ENCODE measurements at places on chromosomes 2 and 18.

GRCh38 chr2:241112046-241112445 is 10.0 kb upstream of the MTERF4 start:
- DNase-seq = no peak

- DNase-seq = no peak
These were observed 126.4 kb downstream of the CCBE1 start for GRCh38 chr18:59570796-59571195.

- peak; percentile 21 for DNase-seq
These were observed 686 bp downstream of the UBXN4 start for GRCh38 chr2:135742325-135742757.

DNA sequence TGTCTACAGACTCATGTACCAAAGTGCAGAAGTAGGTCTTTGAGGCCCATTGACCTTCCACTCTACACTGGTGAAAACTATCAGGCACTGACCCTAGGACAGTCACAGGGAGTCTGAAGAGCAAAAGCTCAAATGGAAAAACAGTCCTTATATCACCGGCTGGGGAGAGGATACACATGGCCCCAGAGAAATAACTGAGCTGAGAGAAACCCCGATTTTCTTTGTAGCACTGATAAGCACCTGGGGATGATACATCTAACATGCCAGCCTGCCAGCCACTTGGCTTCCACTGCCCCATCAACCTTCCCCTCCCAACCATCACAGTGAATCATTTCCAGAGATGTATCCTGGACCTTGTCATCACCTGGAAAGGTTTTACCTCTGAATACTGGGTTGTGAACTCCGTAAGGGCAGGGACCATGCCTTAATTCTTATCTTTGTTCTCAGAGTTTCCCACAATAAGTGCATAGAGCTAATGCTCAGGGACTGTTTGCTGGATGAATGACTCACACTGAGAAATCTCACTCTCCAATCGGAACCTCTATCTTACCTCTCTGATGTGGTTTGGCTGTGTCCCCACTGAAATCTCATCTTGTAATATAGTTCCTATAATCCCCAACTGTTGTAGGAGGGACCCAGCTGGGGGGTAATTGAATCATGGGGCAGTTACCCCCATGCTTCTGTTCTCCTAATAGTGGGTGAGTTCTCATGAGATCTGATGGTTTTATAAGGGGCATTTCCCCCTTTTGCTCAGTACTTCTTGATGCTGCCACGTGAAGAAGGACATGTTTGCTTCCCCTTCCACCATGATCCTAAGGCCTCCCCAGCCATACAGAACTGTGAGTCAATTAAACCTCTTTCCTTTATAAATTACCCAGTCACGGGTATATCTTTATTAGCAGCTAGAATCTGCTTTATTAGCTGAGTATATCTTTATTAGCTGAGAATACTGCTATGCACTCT is 37.1 kb downstream of the EVA1A start:
- no peak for DNase-seq

DNA sequence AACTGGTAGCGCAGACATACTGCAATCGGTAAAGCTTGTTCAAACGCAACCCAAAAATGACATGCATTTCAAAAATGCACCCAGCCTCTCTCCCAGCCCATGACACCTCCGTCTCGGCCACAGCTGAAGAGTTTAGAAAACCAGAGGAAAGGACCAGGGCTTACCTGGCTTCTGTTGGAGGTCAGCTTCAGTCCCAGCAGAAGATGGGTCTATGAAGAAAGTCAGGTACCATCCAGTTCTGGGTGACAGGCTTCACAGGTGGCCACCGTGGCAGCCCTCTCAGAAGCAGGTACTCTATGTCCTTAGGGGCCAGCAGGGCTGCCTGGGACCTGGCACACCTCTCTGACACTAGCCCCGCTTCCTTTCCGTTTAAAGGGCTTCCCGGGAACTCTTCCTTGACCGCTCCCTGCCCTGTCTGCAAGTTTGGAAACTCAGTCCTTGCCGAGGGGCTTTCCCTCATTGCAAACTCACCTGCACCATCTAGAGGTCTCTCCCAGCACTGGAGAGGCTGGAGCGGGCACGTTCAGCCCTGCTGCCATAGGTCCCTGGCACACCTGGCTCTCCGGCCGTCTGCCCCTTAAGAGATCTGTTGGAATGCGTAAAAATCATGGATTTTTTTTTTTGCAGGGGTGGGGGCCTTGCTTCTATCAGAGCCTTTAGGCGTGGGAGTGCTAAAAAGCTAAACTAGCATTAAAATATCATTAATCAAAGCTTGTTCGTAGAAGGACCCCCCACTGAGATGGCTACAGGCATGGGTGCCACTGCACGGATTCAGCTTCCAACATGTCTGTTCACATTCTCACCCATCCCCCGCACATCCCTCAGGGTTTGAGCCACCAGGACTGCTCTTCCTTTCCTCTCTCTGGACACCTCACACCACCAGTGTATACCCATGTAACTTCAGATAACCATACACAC is at the start of gene EDAR:
TSS of gene EDAR (minus strand) at position 425 of the 918 bp plus-strand sequence. CDS start 58,206 bp downstream, outside the sequence.
- DNase-seq = peak; percentile 36

GRCh38 chr18:34023471-34023870 is 201.2 kb downstream of the NOL4 start:
- DNase-seq = no peak

GRCh38 chr18:46250084-46250811 is 146.1 kb downstream of the HAUS1 start:
- no peak for DNase-seq

DNA sequence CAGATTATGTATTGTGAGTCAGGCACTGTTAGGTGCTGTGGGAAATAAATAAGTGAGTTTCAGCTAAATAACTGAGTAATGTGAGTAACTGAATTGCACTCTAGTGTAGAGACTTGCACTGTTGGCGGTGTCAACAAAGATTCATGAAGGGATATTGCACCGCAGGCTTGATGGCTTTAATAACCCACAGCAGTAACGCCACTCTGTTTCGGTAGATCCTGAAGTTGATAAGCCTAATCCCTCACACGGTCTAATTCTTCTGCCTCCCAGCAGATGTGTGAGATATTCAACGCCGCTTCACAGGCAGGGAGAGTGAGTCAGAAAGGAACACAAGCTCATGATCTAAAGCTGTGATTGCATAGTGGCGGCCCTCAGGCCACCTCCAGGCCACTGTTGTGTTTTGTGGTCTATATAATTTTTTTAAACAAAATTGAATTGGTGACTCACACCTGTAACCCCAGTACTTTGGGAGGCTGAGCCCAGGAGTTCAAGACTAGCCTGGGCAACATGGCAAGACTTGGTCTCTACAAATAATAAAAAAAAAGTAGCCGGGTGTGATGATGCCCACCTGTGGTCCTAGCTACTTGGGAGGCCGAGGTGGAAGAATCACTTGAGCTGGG is 94.3 kb downstream of the LIPG start:
- DNase-seq = no peak

DNA sequence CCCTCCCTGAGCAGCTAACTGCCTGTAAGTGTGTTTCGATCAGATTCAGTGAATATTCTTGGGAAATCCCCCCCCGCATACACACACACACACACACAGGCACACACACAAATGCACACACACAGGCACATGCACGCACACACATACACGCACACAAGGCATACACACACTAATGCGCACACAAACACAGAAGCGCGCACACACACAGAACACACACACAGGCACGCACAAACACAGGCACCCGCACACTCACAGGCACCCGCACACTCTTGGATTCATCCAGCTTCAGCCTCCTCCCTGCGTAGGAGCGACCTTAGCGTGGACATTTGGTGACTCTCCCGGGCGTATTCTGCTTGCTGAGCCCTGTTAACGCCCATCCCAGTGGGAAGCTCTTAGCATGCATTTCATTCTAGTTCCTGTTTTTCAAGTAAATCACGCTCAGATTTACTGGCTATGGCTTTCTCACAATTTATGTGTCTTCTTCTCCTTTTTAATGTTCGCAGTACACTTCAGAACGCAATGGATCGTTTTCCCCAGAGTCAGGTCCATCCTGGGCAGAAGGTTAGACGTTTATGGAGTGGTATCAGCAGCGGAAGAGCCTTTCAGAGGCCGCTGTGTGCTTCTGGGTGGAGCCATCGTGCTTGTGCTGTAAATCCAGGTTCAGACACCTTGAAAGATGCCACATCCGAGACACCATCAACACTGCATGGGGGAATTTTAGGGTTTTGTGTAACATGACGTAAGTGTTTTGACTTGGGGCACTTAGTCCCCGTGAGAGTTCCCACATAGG is 656.6 kb downstream of the GALR1 start:
- no peak for DNase-seq

- no peak for DNase-seq
These were observed 109.7 kb downstream of the FOXI3 start for GRCh38 chr2:88342749-88343148.

- DNase-seq = no peak
These were observed 30.7 kb downstream of the GPD2 start for GRCh38 chr2:156466739-156467405.

DNA sequence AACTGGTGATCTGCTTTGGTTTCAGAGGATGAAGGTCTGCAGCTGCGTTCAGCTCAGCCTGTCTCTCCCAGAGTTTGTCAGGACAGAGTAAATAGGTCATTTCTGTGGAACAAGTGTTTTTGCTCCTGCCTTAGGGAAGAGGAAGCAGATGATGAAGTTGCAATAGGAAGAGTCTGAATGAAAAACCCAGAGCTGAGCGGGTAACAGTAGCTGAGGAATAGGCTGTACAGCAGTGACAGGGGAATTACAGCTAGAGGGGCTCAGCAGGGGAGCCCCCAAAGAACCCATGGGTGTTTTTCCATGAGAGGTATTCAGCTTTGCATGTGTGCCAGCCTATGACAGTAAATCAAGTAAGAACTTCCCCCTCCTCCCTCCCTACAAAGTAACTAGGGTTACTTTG is 10.3 kb upstream of the CYBRD1 start:
- no peak for DNase-seq

DNA sequence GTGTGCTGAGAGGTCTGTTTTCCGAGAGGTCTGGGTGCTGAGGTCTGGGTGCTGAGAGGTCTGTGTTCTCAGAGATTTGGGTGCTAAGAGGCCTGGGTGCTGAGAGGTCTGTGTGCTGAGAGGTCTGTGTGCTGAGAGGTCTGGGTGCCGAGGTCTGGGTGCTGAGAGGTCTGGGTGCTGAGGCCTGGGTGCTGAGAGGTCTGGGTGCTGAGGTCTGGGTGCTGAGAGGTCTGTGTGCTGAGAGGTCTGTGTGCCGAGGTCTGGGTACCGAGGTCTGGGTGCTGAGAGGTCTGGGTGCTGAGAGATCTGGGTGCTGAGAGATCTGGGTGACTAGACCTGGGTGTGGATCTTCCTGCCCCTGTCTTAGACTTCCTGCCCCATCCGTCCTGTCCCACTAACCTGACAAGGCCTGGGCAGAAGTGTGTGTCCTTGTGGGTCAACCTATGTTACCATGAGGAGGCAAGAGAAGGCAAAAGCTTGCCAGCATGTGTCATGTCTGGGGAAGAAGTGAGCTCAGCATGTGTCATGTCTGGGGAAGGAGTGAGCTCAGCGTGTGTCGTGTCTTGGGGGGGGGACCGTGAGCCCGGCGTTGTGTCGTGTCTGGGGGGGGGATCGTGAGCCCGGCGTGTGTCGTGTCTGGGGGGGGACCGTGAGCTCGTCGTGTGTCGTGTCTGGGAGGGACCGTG is 69.3 kb downstream of the KCNG2 start:
- DNase-seq = no peak

GRCh38 chr2:48313036-48313877 is 216.7 kb upstream of the STON1 start:
- DNase-seq = no peak

DNA sequence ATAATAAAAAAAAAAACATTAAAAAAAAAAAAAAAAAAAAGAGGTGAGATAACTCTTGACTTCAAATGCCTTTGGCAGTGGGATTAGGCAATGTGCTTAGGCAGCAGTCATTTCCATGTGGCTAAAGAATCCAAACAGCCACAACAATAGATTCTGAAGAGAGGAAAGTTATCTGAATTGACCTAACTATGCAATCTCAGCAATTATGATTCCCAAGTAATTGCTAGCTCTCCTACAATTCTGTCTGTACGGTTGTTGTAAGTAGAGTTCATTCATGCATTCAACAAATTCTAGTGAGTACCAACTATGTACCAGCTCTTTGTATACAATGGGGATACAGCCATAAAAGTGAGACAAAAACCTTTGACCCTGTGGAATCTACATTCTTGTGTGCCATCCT is 3.6 kb downstream of the SRD5A2 start:
- no peak for DNase-seq

GRCh38 chr18:2914185-2914880 is 67.5 kb downstream of the EMILIN2 start:
- no peak for DNase-seq

Measured in activated naive CD4-positive, alpha-beta T cell (primary cell).